Bronchial epithelial cell (primary cell): ENCODE measurements at places on chromosomes 3 and 15. TPM values are rescaled to one million over a fixed set of nuclear protein-coding genes. Genes with fewer than 3 reads are reported as not detected.

EFCC1 gene
- total RNA-seq = under 0.01 TPM in 1 of 2 replicates, not detected in the other

GOLGA8J gene
- not detected in 2 replicates for total RNA-seq

COL8A1 gene
- total RNA-seq = 2.7 and 3.9 TPM in 2 replicates

CCDC191 gene
- total RNA-seq = 1.6 and 1.9 TPM in 2 replicates

LINGO1 gene
- not detected in 2 replicates for total RNA-seq

PRICKLE2 gene
- total RNA-seq = 1.4 and 2.4 TPM in 2 replicates

TIGIT gene
- total RNA-seq = not detected in 2 replicates

BTLA gene
- not detected in 2 replicates for total RNA-seq
